Right ventricle myocardium superior (tissue), 1 donor: ENCODE measurements at places on chromosomes 4 and X. TPM values are rescaled to one million over a fixed set of nuclear protein-coding genes. Genes with fewer than 3 reads are reported as not detected.

The CFAP299 gene
- not detected for total RNA-seq

The PARM1 gene
- 65.2 TPM for total RNA-seq

The GLA gene
- 9.1 TPM for total RNA-seq

The SYP gene
- total RNA-seq = 1.6 TPM

The TSPAN7 gene
- 26.6 TPM for total RNA-seq

The RBM46 gene
- total RNA-seq = not detected

DNA sequence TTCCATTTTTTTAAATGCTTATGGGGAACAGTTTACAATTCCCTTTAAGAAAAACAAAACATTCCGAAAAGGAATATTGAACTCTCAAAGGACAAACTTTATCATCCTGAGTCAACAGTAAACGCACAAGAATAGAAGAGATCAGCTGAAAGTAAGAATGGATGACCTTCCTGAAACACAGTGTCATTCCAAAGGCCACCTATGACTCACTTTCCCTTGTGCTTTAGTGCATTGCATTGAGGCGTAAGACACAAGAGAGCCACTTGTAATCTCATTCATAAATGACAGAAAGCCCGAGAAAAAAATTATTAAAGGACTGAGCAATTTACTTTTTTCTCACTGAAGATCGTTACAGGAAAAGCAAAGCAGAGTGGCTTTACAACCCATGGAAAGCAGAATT is 1062.4 kb upstream of the DIAPH2 start:
- DNase-seq = no peak

DNA sequence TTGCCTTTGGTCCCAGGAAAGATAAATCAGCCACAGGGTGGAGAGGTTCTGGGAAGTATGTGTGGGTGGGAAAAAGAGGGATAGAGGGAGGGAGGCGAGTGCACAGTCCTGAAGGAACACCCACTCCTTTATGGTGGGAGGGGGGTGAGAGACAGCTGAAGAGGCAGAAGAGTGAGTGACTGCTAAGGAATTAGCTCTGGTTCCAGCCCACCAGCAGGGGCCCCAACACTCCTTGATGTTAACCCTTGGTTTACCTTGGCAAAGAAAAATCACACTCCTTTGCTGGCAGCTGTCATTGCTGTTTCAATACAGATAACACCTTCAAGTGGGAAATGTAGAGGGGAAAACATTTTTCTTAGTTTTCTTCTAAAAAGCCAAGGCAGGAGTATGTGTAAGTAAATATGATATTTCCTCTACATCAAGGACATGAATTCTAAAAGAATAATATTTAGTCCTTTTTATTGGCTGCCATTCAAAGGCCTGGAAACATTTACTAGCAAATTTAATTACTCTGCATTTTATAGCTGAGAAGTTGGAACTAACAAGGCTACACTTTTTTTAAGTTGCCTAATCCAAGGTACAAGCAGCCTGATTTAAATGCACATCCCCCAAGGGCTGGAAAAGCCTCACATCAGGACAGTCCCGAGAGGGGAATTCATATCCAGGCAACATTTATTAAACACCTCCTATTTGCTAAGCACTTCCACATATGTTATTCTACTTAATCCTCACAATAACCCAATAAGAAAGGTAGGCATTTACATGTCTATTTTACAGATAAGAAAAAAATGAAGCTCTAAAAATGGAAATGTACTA is 81.7 kb downstream of the HS6ST2 start:
- no peak for DNase-seq

DNA sequence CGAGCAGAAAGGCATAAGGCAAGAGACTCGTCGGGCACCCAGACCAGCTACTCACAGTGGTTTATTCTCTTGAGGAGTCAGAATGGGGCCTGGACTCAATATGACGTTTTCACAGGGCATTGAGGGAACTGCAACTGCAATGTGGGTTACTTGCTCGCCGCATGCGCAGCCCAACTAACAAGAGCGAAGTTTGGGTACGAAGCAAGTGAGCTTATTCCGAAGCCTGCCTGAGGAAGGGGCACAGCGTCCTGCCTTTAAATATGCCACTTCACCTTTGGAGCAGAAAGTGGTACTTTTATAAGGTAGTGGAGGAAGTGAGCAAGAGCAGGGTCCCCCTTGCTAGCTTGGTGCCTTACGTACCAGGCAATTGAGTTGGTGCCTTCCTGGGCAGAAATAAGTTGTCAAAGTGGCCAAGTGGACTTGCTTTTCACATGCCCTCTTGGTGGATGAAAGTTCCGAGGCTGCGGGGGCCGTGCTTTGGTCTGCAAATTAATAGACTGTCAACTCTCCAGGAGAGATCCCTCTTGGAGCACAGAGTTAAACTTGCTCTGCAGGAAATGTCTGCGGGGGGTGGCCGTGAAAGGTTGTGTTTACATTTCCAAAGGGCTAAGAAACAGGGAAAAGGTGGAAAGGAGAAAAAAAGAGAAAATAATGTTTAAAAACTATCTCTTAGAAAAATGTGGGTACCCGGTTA is 480.4 kb downstream of the TRIML1 start:
- DNase-seq = no peak

DNA sequence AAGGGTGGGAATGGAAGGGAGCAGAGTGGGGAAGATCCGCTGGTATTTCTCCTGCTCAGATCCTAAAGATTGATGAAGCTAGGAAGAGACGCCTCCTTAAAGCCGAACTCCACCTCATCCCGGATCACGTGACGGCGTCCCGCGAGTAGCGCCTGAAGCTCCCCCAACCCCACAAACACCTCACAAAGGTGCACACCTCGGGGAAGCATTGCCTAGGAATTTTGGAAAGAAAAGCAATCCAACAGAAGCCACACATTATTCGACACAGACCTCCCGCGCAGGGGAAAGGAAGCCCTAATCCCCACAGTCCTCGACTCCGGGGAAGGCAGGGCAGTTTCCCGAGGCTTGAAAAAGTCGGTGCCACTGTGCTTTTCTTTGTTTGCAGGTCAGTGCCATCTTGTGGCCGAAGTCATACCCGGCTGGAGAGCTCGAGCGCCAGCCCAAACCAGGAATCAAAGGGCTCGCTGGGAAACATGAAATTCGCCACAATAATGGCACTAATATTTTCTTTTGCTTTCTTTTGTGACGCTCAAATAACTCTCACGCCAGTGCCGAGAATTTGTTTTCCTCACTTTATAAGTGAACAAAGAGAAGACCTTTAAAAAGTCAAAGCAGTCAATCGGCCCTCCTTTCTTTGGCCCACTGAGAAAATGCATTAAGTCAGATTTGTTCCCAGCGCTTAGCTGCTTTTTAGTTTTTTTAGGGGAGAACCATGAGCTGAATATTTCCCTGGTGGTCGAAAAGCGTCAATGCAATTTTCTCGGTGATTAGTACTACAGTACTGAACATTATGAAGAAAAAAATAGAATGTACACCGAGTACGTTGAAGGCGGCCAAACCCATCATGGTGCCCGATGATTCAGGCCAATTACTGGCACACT is at the start of gene NPY1R:
Gene NPY1R (minus strand): TSS at position 71 of the 881 bp plus-strand sequence. CDS start 6,042 bp downstream, outside the sequence.
- peak; percentile 65 for DNase-seq
